ENCODE measurements at places on chromosomes 6 and 20.

GRCh38 chr20:25460566-25461280 lies 53.2 kb downstream of the GINS1 start:
- DNase-seq = no peak

DNA sequence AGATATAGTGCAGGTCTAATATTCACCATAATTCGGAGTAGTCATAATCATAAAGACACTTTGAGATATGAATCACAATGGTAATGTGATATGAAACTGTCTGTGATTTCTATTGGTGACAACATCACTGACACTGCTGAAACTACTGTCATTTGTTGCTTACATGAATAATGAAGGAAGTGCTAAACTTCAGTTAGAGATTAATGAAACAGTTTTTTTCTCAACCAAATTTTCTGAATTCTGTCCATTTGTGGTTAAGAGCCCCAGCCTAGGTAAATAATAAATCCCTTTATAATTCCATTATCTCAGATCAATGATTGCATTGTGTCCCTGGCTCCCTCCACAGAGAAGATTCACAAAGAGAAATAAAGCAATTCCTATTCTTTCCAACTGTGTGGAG lies 122.6 kb downstream of the HIVEP2 start:
- DNase-seq = no peak

- peak; percentile 29 for DNase-seq
Observed at GRCh38 chr6:37919417-37920157, 100.1 kb downstream of the ZFAND3 start.

- DNase-seq = no peak
Observed at GRCh38 chr6:107083047-107083768, 32.1 kb downstream of the BEND3 start.

- peak; percentile 17 for DNase-seq
Observed at GRCh38 chr6:79498842-79499241, 38.4 kb downstream of the LCA5 start.

- peak; percentile 11 for DNase-seq
Observed at GRCh38 chr6:137112067-137112355, 61.4 kb downstream of the IL22RA2 start.
